A549 treated with Mapracorat at 1 μM for 4 hours (cell line): ENCODE measurements at places on chromosomes 2 and 18. TPM values are rescaled to one million over a fixed set of nuclear protein-coding genes. Genes with fewer than 3 reads are reported as not detected.

TEKT4 gene
- not detected in 5 replicates for total RNA-seq

QPCT gene
- 20.4 to 22.7 TPM (median 21.6 TPM) in 5 replicates for total RNA-seq

NBAS gene
- total RNA-seq: 14.4 to 15.6 TPM (median 14.6 TPM) in 5 replicates

CNTNAP5 gene
- total RNA-seq: not detected in 5 replicates

SERPINB13 gene
- not detected in 5 replicates for total RNA-seq

BAZ2B gene
- 6.5 to 8.4 TPM (median 8.1 TPM) in 5 replicates for total RNA-seq

HOXD1 gene
- total RNA-seq: 0.06 to 0.19 TPM (median 0.17 TPM) in 5 replicates

PLEKHA3 gene
- 9.8 to 16.2 TPM (median 14.3 TPM) in 5 replicates for total RNA-seq

PRKAG3 gene
- total RNA-seq: not detected in 5 replicates

EFEMP1 gene
- total RNA-seq: 31.2 to 57.5 TPM (median 41.7 TPM) in 5 replicates

SERPINB3 gene
- 0.16 to 0.27 TPM in 2 of 5 replicates, not detected in the others for total RNA-seq

PDE11A gene
- total RNA-seq: 0.21 to 0.40 TPM (median 0.38 TPM) in 5 replicates

PAPOLG gene
- total RNA-seq: 7.8 to 9.0 TPM (median 8.6 TPM) in 5 replicates

KCNE4 gene
- total RNA-seq: 0.43 to 0.56 TPM (median 0.50 TPM) in 5 replicates

GDF7 gene
- 0.02 to 0.13 TPM (median 0.09 TPM) in 5 replicates for total RNA-seq

NT5C1B gene
- total RNA-seq: not detected in 5 replicates

CACNB4 gene
- 0.08 to 0.16 TPM (median 0.13 TPM) in 5 replicates for total RNA-seq

RAB27B gene
- total RNA-seq: 9.1 to 13.0 TPM (median 10.5 TPM) in 5 replicates

MAL gene
- total RNA-seq: 0.12 to 0.21 TPM in 2 of 5 replicates, not detected in the others

SAG gene
- total RNA-seq: not detected in 5 replicates

NGEF gene
- 14.7 to 20.3 TPM (median 16.9 TPM) in 5 replicates for total RNA-seq

BCL11A gene
- 0.02 to 0.52 TPM (median 0.05 TPM) in 5 replicates for total RNA-seq

CKAP2L gene
- 12.1 to 16.9 TPM (median 15.1 TPM) in 5 replicates for total RNA-seq

CENPA gene
- 40.4 to 56.5 TPM (median 52.3 TPM) in 5 replicates for total RNA-seq

SCYGR4 gene
- total RNA-seq: not detected in 5 replicates

CBLN2 gene
- 0.05 to 0.42 TPM (median 0.07 TPM) in 5 replicates for total RNA-seq

RNU2-63P gene
- not detected in 5 replicates for total RNA-seq

NOSTRIN gene
- total RNA-seq: 1.8 to 3.1 TPM (median 2.2 TPM) in 5 replicates
